Caco-2 (cell line): ENCODE measurements at places on chromosomes 5 and 9. TPM values are rescaled to one million over a fixed set of nuclear protein-coding genes. Genes with fewer than 3 reads are reported as not detected.

MTRR gene
- total RNA-seq = 50.1 and 57.6 TPM in 2 replicates

PCDHGA11 gene
- 1.2 and 1.9 TPM in 2 replicates for total RNA-seq

RNF180 gene
- total RNA-seq = 0.23 and 0.61 TPM in 2 replicates

PCDHB13 gene
- 0.12 TPM in 1 of 2 replicates, not detected in the other for total RNA-seq

RBM27 gene
- total RNA-seq = 23.9 and 24.3 TPM in 2 replicates

SWI5 gene
- 18.0 and 19.8 TPM in 2 replicates for total RNA-seq

- H3K27ac ChIP-seq = no peak overlapping the region
- H3K36me3 ChIP-seq = no peaks in the 10 kb centered on the region
- H3K4me3 ChIP-seq = no peak overlapping the region
- H3K27me3 ChIP-seq = no peaks in the 10 kb centered on the region
- DNase-seq = no peak
Measured at GRCh38 chr5:18333841-18334240, 699.6 kb downstream of the TAF11L14 start.

DNA sequence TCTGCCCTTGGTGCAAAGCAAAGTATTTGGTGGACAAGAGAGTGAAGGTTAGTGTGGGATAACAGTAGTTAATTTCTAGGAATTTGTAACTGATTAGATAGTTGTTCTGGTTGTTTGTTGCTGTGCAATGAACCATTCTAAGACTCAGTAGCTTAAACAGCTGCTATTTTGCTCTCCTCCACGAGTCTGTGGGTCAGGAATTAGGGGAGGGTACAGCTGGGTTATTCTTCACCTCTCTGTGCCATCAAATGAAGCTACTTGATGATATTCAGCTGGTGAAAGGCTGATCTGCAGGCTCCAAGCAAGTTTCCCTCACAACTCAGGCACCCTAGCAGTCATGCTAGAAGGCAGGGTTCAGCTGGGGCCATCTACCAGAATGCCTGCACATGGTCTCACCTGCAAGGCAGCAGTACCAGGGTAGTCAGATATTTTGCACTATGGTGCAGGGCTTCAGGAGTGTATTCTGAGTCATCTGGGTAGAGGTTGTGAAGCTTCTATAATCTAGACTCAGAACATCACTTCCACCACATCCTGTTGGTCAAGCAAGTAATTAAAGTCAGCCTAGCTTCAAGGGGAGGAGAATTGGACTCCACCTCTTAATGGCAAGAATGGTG lies 159.5 kb upstream of the SLC28A3 start:
- DNase-seq = no peak
- H3K4me1 ChIP-seq = no peaks in the 10 kb centered on the region
- H3K4me3 ChIP-seq = no peak overlapping the region
- H3K27ac ChIP-seq = no peak overlapping the region
- H3K27me3 ChIP-seq = no peaks in the 10 kb centered on the region
- no peaks in the 10 kb centered on the region for H3K36me3 ChIP-seq

DNA sequence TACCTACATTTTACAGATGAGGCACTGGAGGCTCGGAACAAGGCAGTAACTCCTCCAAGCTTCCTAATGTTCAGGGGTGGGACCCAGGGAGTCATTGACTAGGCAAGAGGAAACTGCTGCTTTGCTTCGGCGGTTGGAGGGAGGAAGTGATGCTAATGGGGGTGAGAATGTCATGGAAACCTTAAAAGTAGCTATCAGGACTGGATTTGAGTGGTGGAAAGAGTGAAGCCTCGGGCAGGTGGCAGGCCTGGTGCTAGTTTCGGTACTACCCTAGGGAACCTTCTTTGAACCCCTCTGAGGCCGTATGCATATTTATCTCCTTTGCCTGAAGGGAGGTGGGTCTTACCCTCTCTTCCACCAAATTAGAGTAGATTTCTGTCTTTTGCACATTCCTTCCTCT lies 1.6 kb downstream of the BSPRY start:
- no peak overlapping the region for H3K4me3 ChIP-seq
- H3K4me1 ChIP-seq = no peaks in the 10 kb centered on the region
- no peak overlapping the region for H3K27ac ChIP-seq
- no peak for DNase-seq
- no peaks in the 10 kb centered on the region for H3K36me3 ChIP-seq
- H3K27me3 ChIP-seq = no peaks in the 10 kb centered on the region

DNA sequence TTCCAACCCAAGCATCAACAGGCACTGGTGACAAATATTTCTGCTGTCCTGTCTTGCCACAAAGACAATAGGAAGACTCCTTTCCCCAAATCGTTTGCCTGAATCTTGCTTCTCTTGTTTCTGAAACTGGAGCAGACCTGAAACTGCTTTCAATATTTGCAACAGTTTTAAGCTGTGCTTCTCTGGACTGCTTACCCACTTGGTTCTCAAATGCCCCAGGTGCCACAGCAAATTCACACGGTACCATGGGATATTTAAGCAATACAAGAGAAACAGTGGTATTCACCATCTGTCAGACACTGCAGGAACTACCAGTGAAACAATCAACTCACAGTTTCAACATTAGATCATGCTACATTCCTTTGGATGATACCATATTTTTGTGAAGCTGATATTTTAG lies 309.4 kb downstream of the PARP8 start:
- no peaks in the 10 kb centered on the region for H3K27me3 ChIP-seq
- DNase-seq = no peak
- no peaks in the 10 kb centered on the region for H3K4me1 ChIP-seq
- H3K27ac ChIP-seq = no peak overlapping the region
- no peaks in the 10 kb centered on the region for H3K36me3 ChIP-seq

- peak overlapping the region; percentile 81 for H3K27ac ChIP-seq
- H3K4me1 ChIP-seq = peaks cover 91% of the 10 kb centered on the region
- no peaks in the 10 kb centered on the region for H3K36me3 ChIP-seq
- H3K27me3 ChIP-seq = no peaks in the 10 kb centered on the region
- no peak for DNase-seq
Measured at GRCh38 chr9:33159777-33160127, 7.4 kb downstream of the B4GALT1 start.

DNA sequence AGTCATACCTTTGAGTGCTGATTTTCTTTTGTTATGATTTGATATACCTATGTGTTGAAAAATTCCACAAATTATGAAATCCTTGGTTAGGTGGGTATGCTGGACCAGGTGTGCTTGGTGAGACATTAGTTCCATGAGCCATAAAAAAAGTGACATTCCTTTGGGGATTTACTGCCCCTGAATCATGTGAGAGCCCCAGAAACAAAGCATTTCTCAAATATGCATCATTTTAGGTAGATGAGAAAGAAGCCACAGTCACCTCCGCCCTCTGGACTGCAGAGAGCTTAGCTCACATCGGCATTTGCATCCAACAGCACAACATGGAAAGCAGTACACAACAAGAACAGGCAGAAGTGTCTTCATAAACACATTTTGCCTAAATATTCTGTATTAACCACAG lies 55.3 kb downstream of the DAP start:
- peak; percentile 17 for DNase-seq
- H3K27me3 ChIP-seq = no peaks in the 10 kb centered on the region
- peak overlapping the region; percentile 13 for H3K27ac ChIP-seq
- H3K4me3 ChIP-seq = no peak overlapping the region

- no peaks in the 10 kb centered on the region for H3K4me1 ChIP-seq
- no peak overlapping the region for H3K27ac ChIP-seq
- peaks cover 4% of the 10 kb centered on the region for H3K36me3 ChIP-seq
- no peaks in the 10 kb centered on the region for H3K27me3 ChIP-seq
Measured at GRCh38 chr9:104802110-104802509, 38.2 kb downstream of the NIPSNAP3B start.

DNA sequence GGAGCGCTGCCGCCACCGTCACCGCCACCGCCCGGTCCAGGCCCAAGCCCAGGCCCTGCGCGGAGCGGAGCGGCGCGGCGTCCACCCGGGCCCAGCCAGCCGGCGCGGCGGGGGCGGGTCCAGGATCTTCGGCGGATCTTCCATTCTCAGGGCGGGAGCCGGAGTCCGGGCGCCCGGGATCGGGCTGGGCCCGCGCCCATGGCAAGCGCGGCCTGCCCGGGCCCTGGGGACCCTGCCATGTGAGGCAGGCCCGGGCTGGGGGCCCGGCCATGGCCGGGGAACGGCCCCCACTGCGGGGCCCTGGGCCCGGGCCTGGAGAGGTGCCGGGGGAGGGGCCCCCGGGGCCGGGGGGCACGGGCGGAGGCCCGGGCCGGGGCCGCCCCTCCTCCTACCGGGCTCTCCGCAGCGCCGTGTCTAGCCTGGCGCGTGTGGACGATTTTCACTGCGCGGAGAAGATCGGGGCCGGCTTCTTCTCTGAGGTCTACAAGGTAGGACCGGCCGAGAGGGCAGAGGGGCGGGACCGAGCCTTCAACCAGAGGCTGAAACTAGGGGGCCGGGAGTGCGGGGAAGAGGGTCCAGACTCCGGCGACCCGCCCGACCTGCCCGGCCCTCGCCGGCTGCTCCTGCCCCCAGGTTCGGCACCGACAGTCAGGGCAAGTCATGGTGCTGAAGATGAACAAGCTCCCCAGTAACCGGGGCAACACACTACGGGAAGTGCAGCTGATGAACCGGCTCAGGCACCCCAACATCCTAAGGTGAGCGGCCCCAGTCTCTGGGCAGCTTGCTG lies 482 bp downstream of the TESK1 start:
- peak overlapping the region; percentile 92 for H3K4me3 ChIP-seq
- no peaks in the 10 kb centered on the region for H3K36me3 ChIP-seq
- H3K27me3 ChIP-seq = no peaks in the 10 kb centered on the region

- no peak for DNase-seq
- peaks cover 13% of the 10 kb centered on the region for H3K4me1 ChIP-seq
- no peaks in the 10 kb centered on the region; the same call in 1 of the 2 replicates for H3K27me3 ChIP-seq
- no peaks in the 10 kb centered on the region for H3K36me3 ChIP-seq
- no peak overlapping the region for H3K4me3 ChIP-seq
- no peak overlapping the region for H3K27ac ChIP-seq
Measured at GRCh38 chr9:130931508-130932254, 7.4 kb downstream of the FIBCD1 start.

- H3K27ac ChIP-seq = no peak overlapping the region
- no peak overlapping the region for H3K4me3 ChIP-seq
- H3K36me3 ChIP-seq = no peaks in the 10 kb centered on the region
- DNase-seq = no peak
Measured at GRCh38 chr5:10808347-10809226, 47.6 kb upstream of the DAP start.

DNA sequence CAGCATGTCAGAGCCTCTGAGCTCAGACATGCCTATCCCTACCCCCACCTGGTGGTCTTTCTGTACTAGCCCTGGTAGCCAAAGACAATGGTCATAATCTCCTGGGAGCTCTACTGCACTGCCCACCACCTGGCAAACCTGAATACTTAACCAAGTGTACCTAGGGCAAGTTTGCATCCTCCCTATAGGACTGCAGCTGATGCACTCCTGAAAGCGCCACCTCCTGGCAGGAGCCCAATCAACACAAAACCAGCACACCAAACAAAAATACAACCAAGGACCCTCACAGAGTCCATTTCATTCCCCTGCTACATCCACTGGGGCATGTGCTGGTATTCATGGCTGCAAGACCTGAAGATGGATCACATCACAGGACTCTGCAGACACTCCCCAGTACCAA lies 14.8 kb upstream of the FAM174A start:
- no peaks in the 10 kb centered on the region for H3K27me3 ChIP-seq
- no peak for DNase-seq
- H3K27ac ChIP-seq = no peak overlapping the region
- H3K4me3 ChIP-seq = no peak overlapping the region
- no peaks in the 10 kb centered on the region for H3K36me3 ChIP-seq

DNA sequence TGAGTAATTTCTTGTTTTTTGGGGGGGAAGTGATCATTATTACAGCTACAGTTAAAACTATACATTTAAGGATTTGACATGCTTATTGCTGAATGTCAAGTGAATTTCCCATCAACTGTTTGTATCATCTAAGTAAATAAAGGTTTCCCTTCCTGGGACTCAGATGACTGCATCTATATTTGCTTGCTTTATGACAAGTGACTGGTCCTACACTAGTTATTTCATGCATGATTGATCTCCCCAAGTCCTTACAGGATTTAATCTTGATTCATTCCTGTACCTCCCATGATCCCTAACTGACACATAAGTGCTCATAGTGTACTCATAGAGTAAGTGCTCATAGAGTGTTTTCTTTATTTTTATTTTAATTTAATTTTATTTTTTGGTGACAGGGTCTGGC lies 2.8 kb downstream of the TXNDC8 start:
- no peak overlapping the region for H3K4me3 ChIP-seq
- no peaks in the 10 kb centered on the region for H3K27me3 ChIP-seq
- H3K4me1 ChIP-seq = no peaks in the 10 kb centered on the region; the same call in 1 of the 2 replicates
- H3K27ac ChIP-seq = no peak overlapping the region
- no peak for DNase-seq
